HuH-7.5 (cell line): ENCODE measurements at places on chromosomes 5 and 9.

- DNase-seq = no peak
Observed at GRCh38 chr5:122690266-122690665, 84.6 kb upstream of the SNX2 start.

GRCh38 chr9:12141422-12141821 lies 551.8 kb upstream of the TYRP1 start:
- no peak for DNase-seq

DNA sequence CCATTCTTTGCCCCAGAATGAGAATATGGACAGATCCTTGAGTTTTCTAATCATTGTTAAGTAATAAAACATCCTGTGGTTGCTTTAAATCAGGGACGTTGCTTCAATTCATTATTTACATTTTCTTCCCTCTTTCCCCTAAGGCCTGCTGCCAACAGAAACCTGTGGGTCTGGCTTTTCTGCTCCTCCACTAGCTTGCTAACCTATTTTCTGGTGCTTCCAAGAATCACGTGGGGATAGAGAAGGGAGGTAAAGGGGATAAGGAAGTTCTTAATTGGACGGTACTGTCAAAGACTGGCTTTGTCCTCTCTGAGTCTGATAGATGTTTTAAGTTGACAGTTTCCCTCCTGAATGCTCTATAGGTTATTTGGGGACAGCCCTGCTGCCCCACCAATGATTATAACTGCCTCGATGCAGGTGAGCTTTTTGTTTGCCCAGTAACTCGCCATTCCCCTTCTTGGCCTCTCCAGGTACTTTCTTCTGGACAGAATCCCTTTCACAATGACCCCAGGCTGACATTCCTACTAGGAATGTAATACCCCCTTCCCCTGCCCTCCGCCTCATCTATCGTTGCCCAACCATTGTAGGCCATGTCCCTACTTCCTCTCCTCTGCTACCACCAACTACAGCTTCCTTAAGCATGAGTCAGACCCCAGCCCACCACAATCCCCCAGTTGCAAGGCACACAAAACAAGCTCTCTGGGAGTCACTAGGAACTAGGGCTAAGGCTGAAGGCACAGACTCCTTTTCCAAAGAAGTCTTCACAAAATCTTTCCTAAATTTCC lies 19.9 kb upstream of the CPEB4 start:
- DNase-seq = no peak

- DNase-seq = no peak
Observed at GRCh38 chr5:117999939-118000549, 988.3 kb downstream of the DTWD2 start.

GRCh38 chr9:81868145-81868544 lies 60.1 kb upstream of the SPATA31D4 start:
- no peak for DNase-seq

DNA sequence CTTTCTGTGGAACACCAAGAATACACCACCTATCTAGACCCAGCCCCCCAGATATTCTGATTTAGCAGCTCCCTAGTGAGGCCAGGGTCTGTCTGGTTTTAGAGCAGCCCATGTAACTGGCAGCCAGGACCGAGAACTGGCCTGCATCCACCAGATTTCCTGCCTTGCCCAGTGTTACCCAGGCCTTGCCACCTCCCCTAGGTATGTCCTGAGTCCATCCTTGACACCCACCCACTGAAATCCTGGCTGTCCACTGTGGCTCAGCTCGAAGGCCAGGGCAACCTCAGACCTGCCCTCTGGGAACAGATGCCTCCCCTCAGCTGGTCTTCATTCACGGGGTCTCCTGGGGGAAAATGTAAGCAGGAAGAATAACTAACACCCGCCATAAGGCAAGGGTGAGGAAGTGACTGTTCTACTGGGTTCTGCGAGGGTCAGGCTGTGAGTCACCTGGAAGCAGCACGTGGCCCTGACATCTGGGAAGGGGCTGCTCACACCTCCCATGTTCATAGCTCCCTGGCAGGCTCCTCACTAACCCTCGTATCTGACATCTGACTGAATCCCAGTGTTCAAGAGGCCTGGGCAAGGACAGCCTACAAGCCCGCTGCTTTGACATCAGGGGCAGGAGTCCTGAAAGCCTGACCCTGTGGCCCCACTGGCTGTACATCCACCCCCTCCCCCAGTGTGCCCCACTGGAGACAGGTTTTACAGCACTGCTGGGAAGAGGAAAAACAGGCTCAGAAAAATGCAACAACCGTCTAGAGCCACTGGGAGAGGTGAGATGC lies 72.7 kb downstream of the SEMA4D start:
- DNase-seq = no peak

DNA sequence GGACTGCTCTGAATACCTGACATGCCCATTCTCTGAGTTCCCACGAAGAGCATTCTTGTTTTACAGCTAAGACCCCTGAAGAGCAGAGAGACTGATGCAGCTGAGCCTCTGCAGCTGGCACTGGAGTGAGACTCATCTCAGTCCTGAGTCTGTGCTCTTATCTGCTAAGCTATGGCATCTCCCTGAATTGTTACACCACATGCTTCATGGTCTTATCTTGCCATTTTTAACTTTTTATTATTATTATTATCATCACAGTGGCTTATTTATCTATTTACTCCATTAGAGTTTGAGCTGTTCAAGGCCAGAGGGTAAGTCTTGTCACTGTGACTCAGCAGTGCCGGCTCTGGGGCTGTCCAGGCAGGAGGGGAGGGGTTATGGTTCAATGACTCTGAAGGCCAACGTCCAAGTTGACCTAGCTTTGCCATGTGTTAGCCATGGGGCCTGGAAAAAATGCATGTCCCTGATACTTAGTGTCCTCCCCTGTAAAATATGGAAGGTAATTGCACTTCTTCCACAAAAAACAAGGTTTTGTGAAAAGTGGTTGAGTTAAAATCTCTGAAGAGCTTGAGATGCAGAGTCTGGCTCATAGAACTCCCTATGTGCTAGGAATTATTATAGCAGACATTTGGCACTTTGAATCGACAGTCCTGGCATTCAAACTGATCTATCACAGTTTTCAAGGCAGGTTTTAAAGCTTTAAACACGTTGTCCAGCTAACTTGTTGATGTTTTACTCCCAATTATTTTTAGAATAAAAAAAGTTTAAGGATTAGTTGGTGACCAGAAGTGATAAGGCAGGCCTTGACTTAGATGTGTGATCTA lies 94.6 kb downstream of the ALDH1A1 start:
- DNase-seq = peak; percentile 70

DNA sequence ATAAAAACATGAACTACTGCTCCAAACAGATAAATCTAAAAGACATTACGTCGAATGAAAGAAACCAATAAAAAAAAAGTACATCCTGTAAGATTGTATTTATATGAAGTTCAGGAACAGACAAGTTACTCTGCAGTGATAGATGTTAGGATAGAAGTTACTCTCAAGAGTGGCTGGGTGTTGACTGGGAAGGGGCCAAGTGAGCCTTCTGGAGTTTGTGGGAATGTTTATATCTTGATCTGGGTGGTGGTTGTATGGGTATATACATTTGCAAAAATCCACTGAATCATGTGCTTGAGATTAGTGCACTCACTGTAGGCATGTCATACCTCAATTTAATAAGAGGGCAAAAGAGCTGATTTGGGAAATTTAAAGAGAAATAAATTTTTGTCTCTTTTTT lies 485.8 kb downstream of the ARHGEF28 start:
- DNase-seq = no peak
